ENCODE measurements at places on chromosomes 5 and 9. TPM values are rescaled to one million over a fixed set of nuclear protein-coding genes. Genes with fewer than 3 reads are reported as not detected.

DNA sequence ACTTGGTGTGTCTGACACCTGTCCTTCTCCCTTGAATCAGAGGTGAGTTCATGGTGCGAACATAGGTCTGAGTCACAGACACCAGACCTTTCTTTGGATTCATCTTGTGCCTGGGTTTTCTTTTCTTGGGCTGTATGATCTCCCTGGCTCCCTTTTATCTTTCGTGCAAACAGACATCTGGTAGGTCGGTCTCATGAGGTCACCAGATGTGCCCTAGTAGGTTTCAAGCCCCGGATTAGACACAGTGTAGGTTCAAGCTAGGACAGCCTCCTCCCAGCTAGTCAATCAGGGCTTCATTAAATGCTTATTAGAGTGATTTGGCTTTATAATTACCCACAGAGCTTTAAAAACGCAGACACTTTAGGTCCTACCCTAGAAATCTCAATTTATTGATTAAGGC lies 106.0 kb upstream of the MYO10 start:
- no peak overlapping the region for H3K27ac ChIP-seq
- H3K4me1 ChIP-seq = peaks cover 36% of the 10 kb centered on the region
- H3K27me3 ChIP-seq = no peaks in the 10 kb centered on the region
- DNase-seq = no peak
- H3K4me3 ChIP-seq = no peak overlapping the region

GRCh38 chr9:81776834-81777233 lies 87.5 kb upstream of the TLE1 start:
- H3K36me3 ChIP-seq = no peaks in the 10 kb centered on the region
- peaks cover 10% of the 10 kb centered on the region for H3K4me1 ChIP-seq
- no peak overlapping the region for H3K4me3 ChIP-seq
- H3K27ac ChIP-seq = no peak overlapping the region
- no peaks in the 10 kb centered on the region for H3K27me3 ChIP-seq

DNA sequence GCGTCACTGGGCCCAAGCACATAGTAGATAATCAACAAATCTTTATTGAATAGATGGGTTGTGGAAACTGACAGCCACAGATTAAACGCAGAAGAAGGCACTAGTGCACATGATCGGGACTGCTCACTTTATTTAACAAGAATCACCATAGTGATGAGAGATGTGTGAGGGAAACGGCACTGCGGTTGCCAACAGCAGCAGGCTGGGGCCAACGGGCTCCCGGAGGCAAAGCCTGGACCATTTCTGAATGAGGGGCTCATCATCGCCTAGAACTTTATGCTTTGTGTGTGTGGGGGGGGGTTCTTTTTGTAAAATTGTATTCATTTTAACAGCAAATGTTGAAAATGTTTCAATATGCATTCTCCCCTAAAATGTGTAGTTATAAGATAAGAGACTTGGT lies 61.9 kb upstream of the RUFY1 start:
- no peaks in the 10 kb centered on the region for H3K36me3 ChIP-seq
- no peaks in the 10 kb centered on the region for H3K4me1 ChIP-seq
- no peaks in the 10 kb centered on the region for H3K27me3 ChIP-seq
- DNase-seq = no peak
- no peak overlapping the region for H3K27ac ChIP-seq

The SPAG8 gene
- not detected for total RNA-seq

The CDO1 gene
- total RNA-seq = 6.8 TPM

DNA sequence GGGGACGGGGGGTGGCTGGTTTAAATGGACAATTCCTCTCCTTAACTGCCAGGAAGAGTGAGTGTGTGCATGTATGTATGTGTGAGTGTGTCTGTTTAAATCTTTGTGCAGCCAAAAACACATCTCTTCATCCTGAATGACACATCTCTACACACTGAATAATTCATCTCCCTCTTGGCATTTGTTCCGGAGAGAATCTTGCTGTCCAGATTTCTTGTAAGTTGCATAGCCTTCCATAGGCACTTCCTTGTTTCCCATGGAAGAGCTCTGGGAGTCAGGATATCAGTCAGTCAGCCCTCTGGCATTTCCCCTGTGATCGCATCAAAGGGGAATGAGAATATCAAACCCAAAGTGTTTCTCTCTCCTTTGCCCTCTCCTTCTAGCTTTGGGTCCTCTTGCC lies 74.7 kb downstream of the WWC1 start:
- no peaks in the 10 kb centered on the region for H3K27me3 ChIP-seq
- no peak overlapping the region for H3K4me3 ChIP-seq
- peaks cover 40% of the 10 kb centered on the region for H3K4me1 ChIP-seq
- H3K36me3 ChIP-seq = no peaks in the 10 kb centered on the region

- H3K4me3 ChIP-seq = no peak overlapping the region
- H3K4me1 ChIP-seq = peaks cover 4% of the 10 kb centered on the region
- DNase-seq = no peak
- no peaks in the 10 kb centered on the region for H3K36me3 ChIP-seq
- H3K27ac ChIP-seq = no peak overlapping the region
Measured at GRCh38 chr9:134283111-134283515, 43.1 kb upstream of the RXRA start.

DNA sequence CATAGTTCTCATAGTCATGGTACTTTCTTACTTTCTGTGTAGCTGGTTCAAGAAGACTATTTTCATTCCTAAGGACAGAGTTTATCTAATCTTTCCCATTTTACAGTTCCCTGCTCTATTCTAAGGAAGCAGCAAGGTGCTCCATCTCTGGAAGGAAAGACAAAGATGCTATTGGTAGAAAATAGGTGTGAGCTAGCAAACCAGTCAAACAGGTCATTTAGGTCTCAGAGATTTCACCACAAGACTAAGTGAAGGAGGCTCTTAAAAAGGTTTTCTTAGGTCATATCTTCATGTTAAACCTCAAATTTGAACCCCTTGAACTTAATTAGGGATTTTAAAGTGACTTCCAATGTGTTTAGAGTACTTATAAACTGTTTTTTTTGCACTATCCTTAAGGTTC lies 62.6 kb downstream of the ADAMTSL1 start:
- no peaks in the 10 kb centered on the region for H3K4me1 ChIP-seq
- no peaks in the 10 kb centered on the region for H3K27me3 ChIP-seq
- H3K36me3 ChIP-seq = no peaks in the 10 kb centered on the region

The PCDHA9 gene
- under 0.01 TPM for total RNA-seq

- no peaks in the 10 kb centered on the region for H3K36me3 ChIP-seq
- H3K27me3 ChIP-seq = no peaks in the 10 kb centered on the region
- no peak overlapping the region for H3K4me3 ChIP-seq
- no peaks in the 10 kb centered on the region for H3K4me1 ChIP-seq
- DNase-seq = no peak
- no peak overlapping the region for H3K27ac ChIP-seq
Measured at GRCh38 chr5:81805086-81805485, 54.2 kb upstream of the SSBP2 start.

The TMEM252 gene
- not detected for total RNA-seq

DNA sequence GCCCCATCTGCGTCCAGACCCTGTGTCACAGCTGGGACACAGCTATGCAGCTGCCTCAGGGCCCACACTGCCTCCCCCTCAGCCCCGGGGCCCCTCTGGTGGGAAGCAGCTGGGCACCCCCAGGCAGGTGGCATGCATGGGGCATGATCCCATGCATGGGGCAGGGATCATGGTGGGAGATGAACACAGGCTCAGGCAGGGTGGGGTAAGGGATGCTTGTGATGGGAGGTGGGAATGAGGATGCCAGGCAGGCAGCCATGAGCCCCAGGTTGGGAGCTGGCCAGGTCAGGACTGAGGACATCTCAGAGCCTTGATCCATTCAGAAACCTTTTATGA lies 19.7 kb downstream of the EEIG1 start:
- no peak for DNase-seq
- no peaks in the 10 kb centered on the region for H3K36me3 ChIP-seq
- H3K4me1 ChIP-seq = peaks cover 11% of the 10 kb centered on the region
- H3K27ac ChIP-seq = no peak overlapping the region
- H3K27me3 ChIP-seq = no peaks in the 10 kb centered on the region
- no peak overlapping the region for H3K4me3 ChIP-seq
